Stimulated activated CD4-positive, alpha-beta T cell treated with anti-CD3 and anti-CD28 coated beads, Interleukin-1b, Interleukin-23, amount 100 ng/mL, for 1 hour (primary cell): ENCODE measurements at places on chromosomes 5 and 9.

- no peak for DNase-seq
These were observed 27.6 kb upstream of the CCDC112 start for GRCh38 chr5:115324021-115324420.

- no peak for DNase-seq
These were observed 301.3 kb downstream of the PARP8 start for GRCh38 chr5:50967563-50968355.

GRCh38 chr9:15977438-15977837 is 424.6 kb downstream of the CCDC171 start:
- no peak for DNase-seq

DNA sequence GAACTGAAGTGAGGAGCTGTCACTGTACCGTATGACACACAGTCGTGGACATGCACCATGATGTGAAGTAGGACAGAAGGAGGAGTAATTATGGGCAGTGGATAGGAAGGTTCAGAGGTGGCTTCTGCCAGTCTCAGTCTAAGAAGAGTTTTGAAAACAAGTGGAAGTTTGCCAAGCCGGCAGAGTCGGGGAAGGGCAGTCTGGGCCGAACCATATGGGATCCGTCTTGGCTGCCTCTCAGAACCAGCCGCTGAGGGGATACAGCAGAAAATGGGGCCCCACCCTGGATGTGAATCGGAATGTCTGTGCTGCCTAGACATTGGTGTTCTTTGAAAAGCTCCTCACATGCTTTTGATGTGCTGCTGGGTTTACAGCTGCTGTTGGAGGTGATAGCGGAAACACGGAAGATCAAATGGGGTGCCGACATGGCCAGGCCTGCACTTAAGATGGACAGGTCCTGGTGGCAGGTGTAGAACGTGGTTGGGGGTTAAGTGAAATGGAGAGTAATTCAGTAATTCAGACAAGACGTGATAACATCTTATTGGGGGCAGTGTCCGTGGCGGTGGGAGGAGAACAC is 11.2 kb downstream of the SNX18 start:
- DNase-seq, result no peak

- DNase-seq, result no peak
These were observed 25.8 kb downstream of the UGT3A2 start for GRCh38 chr5:36040651-36041536.

- DNase-seq, result no peak
These were observed 20.8 kb downstream of the RGS3 start for GRCh38 chr9:113484258-113484730.

DNA sequence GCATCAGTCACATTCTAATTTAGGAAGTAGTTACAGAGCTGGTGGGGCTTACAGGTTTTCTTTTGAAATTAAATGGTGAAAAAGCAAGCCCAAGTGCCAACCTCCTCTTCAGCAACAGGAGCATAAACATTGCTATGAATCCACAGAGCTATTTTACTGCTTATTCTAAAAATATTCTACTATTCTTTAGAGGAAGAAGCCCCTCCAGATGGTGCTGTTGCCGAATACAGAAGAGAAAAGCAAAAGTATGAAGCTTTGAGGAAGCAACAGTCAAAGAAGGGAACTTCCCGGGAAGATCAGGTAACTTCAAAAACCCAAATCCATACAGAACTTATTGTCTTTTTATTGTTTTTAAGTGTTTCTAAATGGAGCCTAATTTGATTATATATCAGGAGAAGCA is 202.8 kb downstream of the CWC27 start:
- no peak for DNase-seq

DNA sequence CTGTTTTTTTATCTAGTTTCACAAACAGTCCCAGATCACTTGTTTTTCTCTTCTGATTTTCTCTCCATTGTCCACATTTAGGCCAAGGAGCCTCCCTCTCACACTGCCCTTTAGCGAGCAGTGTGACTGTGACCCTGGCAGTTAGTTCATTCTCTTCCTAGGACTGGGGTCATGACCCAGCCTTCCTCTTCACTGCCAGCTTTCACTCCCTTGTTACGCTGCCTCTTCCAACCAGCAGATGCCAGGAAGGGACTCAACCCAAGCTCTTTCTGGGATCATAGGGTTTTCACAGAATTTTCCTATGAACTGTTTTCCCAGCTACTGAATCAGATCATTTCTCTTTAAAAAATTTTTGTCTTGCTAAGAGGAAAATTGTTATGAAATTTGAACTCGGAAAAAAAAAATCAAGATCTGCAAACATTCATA is 70.9 kb downstream of the LMNB1 start:
- no peak for DNase-seq

GRCh38 chr5:140840978-140841962 is at the start of gene PCDHA8:
Gene PCDHA8, plus strand, starts transcription at chr5:140841187. Its CDS starts 135 bp downstream, at chr5:140841322.
- no peak for DNase-seq

- no peak for DNase-seq
These were observed 12.5 kb downstream of the TERT start for GRCh38 chr5:1282131-1282992.

DNA sequence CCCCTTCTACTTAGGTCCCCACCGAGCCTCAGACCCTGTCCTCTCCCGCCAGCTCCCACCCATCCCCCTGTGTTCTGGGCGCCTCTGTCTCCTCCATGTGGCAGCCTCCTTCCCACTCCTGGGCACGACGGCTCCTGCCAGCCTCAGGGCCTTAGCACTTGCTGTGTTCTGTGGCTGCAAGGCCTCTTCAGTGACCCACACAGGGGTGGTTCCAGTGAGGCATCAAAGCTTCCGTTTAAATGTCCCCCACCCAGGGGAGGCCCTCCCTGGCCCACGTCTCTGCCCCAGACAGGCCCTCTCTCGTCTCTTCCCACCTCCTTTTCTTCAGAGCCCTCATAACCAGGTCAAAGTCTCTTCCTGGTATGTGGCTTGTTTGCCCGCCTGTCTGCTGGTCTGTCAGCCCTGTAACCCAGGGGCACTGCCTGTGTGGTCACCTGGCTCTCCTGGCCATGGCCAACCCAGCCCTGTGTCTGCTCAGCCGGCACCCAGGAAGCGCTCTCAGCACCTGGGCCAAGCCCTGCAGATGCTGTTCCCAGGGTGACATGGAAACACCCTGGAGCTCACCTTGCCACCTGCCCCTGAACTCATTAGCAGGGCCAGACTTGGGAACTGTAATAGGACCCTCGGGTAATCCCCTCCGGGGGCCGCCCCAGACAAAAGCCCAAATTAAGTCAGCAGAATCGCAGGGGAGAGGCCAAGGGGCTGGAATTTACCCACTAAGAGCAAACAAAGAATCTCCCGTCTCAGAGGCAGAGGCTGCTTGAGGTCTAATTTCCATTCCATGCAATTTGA is 33.7 kb downstream of the LHX3 start:
- no peak for DNase-seq

DNA sequence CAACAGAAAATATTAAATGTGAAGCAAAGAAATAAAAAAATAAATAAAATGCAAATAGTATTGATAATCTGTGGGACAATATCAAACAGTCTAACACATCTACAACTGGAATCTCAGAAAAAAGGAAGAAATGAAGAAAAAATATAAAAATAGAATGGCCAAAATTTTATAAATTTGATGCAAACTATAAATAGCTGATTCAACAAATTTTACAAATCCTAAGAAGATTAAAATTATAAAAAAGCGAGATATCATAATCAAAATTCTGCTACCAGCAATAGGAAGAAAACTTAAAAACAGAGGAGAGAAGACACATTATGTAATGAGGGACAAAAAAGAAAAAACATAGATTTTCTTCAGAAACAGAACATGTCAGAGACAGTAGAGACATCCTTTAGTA is 129.2 kb upstream of the IRX1 start:
- DNase-seq, result no peak

DNA sequence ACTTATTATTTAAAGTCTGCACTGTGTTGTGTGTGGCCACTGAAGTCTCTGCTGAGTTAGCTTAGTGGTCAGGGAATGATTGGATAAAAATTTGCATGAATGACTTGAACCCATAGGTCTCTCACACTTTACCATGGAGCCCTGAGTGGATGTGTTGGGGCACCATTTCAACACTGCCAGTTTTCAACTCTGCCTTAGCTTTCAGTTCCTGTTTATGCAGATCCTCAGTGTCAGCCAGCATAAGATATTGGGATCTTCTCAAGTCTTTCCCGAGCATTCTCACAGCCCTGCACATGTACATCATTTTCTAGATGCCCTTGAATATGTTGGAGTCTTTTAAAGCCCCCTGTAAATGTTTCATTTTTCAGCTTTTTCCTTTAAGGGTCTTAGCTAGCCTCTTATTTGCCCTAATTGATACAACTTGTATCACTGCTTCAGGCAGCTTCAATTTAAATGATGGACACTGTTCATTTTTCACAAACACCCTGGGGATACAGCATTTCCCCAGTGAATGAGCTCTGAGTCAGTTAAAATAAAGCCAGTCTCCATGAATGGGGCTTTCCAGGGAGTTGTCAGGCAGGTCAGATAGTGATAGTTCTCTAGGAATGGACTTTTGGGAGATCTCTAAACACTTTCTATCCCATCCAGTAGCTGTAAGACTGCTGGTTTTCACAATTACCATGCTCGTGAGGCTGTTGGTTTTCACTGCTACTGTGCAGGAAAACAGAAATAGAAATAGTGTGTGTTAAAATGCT is 211.9 kb upstream of the PAPPA start:
- no peak for DNase-seq

- no peak for DNase-seq
These were observed 147.5 kb upstream of the FBXL17 start for GRCh38 chr5:108529381-108529780.

GRCh38 chr5:138762110-138762509 is 8.9 kb downstream of the CTNNA1 start:
- DNase-seq, result no peak

GRCh38 chr9:135254176-135255032 is 166.9 kb downstream of the OLFM1 start:
- DNase-seq, result no peak

DNA sequence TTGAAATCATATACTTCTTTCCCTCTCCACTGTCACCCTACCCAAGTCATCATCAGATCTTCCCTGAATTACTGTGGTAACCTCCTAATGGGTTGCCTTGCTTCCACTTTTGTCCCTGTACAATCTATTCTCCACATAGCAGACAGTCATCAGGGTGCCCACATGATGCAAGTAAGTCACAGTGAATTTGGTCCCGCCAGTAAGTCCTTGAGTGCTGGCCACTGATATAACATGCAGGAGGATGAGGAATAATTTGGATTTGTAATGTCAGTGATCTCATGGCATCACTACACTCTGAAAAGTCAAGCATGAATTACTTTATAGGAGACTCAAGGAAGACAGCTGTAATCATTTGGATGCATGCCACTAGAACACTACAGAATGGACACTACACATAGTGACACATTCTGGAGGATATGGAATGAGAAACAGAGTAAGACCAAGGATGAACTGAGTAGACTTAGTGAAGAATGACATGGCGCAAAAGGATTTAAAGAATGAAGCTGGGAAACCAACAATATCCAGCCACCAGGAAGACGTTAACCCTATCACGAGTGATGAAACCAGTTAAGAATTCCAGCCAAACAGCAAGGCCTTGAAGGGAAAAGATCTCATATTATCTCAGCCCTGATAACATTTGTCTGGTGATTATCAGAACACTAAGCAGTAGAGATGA is 28.6 kb downstream of the MARCHF3 start:
- no peak for DNase-seq

- no peak for DNase-seq
These were observed 977 bp downstream of the MGAT4B start for GRCh38 chr5:179805529-179806249.

DNA sequence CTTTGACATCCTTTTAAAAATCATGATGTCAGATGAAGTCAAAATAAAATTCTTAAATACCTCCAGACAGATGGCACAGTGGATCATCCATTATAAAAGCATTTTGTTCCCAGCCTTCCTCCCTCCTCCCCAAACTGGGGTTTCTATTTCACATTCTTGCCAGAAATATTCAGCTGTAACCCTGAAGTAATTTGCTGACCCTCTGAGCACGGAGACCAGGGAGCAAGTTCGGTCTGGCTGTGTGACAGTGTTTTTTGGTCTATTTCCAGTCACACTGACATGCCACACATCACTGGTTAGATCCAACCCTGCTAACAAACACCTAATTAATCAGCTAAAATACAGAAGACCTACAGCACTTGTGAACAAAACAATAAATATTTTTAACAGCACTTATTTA is 126.2 kb upstream of the DMRT1 start:
- no peak for DNase-seq

DNA sequence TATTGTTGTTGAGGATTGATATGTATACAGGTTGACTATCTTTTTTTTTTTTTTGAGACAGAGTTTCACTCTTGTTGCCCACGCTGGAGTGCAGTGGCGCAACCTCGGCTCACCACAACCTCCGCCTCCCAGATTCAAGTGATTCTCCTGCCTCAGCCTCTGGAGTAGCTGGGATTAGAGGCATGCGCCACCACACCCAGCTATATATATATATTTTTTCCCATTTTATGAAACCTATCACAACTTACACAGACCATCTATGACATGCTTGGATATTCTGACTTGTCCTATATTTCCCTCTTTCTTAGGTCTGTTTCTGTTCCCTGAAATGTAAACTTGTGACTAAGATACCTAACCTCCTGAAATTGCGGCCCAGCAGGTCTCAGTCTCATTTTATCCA is 5.0 kb downstream of the CD14 start:
- DNase-seq, result no peak

DNA sequence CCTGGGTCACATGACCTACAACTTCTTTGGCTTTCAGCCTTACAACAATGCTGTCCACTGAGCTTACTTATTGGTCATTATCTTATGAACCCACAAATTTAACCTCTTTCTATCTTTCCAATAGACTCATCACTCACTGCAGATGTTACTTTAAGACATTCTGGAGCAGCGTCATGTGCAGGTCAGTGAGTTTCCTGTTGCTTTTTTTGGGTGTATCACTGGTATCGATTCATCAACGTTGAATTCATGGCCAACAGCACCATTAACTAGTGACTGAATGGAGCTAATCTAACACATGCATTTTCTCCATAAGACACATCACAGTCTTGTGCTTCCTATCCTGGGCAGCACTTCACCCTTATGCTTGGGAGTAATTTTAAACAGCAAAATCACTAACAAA is 672.6 kb upstream of the CDH18 start:
- no peak for DNase-seq

DNA sequence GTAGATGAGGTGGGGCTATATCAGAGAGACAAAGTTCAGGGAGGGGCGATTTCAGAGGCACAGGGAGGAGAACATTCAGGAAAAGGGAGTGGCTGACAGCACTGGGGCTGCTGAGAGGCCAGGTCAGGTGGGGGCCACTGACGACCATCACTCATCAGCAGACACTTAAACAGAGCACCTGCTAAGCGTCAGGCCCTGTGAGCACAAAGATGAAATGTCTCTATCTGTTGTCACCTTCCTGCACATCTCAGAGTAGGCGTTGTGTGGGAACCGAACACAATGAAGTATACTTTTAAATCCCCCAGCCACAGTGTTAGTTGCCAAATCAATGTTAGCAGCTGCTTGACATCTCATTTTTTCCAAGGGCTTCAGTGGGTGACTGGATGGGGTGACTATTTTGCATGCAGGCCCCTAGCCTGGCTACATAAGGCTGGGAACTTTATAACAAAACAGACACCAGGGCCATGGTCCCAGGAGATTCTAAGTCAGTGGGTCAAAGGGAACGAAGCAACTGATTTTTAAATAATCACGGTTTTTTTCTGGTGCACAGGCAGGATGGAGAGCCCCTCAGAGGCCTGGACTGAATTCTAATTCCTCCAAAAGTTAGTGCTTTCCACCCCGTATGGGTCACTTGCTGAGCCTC is 31.1 kb upstream of the ANKRD18A start:
- DNase-seq, result no peak
